ENCODE measurements at places on chromosomes 3 and 15.

DNA sequence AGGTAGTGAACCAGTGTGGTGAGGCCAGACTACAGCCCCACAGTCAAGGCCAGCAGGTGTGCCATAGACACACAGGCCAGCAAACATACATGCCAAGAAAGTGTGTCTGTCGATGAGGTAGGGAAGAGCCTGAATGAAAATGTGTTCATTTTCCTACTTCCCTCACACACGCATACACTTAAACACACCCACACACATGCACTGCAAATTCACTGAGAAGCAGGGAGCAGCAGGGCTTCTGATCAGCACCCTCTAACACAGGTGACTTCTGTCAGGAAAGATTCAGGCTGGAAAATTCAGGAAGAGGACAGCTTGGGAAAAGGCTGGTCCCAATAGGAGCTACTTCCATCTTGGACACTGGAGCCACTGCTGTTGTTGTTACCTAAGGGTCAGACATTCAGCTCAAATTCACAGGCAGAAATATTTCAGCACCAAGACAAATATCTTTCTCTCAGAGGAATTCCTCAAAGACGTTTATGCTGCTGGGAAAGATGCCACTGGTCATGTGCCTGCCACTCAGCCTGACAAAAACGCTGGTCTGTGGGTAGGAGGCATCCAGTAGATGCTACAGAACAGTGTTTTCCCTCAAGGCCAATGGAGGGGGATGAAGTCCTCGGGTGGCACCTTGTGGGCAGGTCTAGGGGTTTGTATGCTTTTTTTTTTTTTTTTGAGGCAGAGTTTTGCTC lies 40.9 kb upstream of the LARS2 start:
- DNase-seq = no peak

DNA sequence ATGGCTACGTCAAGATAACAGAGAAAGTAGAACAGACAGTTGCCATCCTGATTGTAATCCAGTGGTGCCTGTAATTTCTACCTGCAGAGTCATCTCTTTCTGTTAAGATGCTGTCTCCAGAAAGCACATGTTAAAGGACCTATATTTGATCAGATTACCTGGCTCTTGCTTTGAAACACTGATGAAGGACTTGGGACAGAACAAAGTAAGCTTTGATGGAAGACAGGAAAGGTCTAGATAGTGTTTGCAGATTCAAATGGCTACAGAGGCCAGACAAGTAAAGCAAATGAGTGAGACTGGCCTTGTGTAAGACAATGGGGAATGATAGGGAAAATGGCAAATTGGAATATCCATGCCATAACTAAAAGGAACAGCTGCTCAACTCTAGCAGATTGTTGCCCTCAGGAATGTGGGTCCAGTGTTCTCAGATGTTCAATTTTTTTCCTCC lies 1.8 kb upstream of the GSK3B start:
- DNase-seq = no peak

DNA sequence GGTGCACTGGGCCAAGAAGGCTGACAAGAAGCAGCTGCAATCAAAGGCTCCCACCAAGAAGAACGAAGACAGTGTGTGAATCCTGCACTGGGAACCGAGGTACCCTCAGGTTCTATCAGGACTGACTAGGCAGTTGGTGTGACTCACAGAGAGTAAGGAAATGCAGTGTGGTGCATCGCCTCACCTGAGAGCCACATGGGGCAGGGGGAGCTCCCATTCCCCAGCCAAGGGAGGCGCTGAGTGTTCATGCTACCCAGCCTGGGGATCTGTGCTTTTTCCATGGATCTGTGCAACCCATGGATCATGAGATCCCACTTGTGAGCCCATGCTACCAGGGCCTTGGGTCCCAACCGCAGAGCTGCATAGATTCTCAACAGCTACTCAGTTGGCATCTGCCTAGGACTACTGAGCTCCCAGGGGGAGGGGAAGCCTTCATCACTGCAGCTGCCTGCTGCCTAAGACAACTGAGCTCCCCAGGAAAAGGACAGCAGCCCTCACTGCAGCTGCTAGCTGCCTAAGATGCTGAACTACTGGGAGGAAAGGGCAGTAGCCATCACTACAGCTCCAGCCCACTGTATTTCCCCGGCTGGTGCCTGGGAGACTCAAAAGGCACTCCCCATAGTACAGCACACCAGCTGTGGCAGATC lies 6.9 kb upstream of the PLSCR2 start:
- no peak for DNase-seq

GRCh38 chr3:134610432-134611385 lies 40.1 kb downstream of the KY start:
- DNase-seq = no peak

DNA sequence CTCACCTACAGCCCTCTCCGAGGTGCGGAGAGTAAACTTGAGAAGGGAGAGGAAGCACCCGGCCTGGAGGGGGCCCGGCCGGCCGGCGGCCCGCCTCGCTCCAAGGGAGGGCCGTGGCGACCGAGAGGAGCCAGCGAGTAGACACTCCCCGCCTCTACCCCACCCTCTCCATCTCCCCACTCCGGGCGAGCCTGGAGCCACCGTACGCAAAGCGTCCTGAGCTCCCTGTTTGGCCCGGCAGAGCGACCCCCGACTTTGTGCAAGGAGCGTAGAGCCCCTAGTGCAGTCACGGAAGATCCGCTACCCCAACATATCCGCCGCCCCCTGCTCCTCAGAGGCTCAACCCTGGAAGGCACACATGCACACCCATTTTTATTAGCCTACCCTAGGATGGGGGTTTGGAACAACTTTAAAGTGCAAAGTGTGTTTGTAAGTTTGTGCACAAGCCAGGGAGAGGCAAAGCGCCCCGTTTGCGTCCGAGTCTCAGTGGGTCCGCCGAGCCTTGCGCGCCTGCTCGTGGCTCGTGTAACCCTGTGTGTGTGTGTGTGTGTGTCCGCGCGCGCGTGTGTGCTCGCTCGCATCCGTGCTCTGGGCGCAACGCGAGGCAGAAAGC lies 508 bp upstream of the SMAD6 start:
- DNase-seq = peak; percentile 56

DNA sequence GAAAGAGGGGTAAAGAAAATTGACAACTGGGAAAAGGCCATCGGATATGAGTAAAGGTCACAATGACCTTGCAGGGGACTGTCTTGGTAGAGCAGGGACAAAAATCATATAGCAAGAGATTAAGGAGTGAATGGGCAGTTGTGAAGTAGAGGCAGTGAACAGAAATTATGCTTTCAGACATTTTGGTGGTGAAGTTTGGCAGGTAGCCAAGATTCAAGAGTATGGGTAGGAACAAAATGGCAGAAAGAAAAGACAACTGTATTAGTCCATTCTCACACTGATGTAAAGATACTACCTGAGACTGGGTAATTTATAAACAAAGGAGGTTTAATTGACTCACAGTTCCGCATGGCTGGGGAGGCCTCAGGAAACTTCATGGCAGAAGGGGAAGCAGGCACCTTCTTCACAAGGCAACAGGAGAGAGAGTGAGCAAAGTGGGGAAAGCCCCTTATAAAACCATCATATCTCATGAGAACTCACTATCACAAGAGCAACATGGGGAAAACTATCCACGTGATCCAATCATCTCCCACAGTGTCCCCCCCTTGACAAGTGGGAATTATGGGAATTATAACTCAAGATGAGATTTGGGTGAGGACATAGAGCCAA lies 84.0 kb downstream of the CGNL1 start:
- no peak for DNase-seq

DNA sequence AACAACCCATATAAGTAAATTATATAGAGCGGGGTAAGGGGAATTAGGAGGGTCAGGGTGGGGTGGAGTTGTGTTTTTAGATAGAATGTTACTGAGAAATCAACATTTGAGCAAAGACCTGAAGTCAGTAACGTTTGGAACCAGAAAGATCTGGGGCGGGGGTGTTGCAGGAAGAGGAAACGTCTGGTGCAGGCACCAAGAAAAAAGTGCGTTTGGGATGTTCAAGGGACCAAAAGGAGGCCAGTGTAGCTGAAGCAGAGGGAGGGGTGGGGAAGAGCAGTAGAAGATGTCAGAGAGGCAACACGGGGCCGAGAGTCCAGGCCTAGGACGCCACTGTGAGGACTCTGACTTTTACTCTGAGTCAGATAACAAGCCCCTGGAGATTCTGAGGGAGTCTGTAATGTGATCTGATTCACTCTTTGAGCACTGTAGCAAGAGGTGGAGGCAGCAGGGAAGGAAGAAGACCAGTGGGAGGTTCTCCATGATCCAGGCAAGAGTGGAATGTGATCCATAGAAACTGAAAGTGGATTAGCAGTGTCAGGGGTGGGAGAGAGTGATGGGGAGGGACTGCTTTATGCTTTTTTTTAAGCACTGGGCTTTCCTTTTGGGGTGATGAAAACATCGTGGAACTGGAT lies 179.3 kb upstream of the CHRM5 start:
- no peak for DNase-seq

GRCh38 chr15:56805466-56806147 lies 72.3 kb upstream of the ZNF280D start:
- no peak for DNase-seq

DNA sequence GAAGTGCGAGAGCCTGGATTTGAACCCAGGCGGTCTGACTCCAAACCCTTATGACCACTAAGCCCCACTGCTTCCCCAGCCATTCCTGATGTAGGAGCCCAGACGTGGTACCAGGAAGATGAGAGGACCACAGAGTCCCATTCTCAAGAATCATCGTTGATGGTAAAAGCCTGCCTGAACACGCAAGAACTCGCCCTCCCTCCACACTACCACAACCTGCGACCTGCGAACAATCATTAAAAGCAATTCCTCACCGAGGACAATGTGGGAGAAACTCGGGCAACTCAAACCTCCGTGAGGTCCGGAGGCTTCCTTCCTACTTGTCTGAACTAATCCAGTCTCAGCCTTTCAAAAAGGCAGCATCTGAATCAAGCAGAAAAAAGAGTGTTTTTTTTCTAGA lies 10.3 kb downstream of the MAGI1 start:
- no peak for DNase-seq

- DNase-seq = peak; percentile 62
Measured at GRCh38 chr15:70528270-70528706, 235.1 kb downstream of the UACA start.

DNA sequence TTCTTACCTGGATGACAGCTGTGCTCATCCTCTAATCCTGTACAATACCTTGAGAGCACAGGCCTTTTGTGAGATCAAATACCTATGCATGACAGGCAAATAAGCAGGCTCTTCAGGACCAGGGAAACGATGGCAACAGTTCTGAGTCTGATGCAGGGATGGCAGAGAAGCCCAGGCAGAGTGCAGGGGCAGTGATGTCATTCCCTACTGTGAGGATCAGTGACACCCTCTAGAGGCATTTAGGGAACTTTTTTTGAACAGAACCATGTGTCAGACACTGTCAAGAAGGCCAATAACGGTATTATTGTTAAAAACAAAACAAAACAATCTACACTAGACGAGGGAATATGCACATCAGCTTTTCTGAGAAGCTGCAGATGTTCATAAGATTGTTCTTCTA lies 314.8 kb upstream of the CTDSPL start:
- DNase-seq = no peak

DNA sequence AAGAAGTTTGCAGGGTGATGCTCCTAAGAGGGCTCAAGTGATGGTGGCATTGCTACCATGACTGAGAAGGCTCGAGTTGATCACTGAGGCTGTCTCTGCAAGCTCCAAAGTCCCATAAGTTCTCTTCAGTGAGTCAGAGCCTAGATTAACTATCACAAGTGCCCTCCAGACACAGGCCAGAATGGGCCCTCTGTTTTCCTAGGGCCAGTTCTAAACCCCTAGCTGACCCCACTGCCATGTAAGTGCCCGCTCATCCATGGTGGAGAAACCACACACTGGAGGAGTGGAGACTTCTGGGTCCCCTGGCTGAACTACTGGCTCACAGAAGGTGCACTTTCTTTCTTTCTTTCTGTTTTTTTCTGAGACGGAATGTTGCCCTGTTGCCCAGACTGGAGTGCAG lies 87.6 kb upstream of the WNT5A start:
- no peak for DNase-seq

- no peak for DNase-seq
Measured at GRCh38 chr15:67080118-67080899, 14.9 kb downstream of the SMAD3 start.

DNA sequence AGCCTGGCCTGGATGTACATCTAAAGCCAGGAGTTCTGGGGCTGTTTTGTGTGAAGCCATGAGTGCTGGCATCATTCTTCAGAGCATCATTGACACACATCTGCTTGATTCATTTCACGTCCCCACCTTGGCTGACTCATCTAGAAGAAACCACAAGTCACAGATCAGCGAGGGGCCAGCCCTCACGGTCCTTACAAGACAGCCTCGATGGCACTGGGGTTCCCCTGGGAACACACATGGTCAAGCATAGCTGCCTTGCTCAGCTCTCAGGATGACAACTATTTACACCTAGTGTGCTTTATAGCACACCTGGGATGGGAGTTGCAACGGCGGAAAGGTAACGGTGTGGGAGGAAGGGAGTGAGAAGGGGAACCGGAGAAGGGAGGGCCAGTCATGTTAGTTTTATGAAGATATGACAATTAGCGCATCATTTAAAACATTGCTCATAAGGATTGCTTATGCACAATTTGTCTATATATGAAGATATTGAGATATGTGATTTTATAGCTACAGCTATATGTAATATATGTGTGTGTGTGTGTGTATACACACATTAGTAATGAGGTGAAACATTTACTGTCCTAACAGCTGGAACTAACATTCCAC lies 227.1 kb downstream of the RPLP1 start:
- peak; percentile 51 for DNase-seq

DNA sequence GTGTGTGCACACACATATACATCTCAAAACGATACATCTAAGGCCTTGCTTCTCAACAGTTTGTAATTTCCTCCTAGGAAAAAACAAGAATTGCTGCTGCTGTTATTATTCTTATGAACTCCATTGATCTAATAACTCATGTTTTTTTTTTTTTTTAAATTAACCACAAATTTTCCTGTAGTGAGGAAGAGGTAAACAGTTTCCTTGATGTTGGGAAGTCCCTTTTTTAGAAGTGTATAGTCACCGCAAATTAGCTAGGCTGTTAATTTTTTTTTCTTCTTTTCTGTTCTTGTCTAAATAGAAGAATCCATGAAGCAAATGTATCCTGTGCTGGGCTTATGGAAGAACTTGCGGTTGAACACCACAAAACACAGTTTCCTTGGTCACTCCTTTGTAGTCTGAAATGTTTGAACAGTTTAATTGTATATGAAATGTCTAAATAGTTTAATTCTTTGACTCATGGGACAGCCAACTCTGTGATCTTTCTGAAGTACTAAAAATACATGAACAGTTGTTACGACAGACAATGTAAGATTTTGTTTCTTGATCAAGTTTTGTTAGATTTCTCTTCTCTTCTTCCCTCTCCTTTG lies 64.5 kb downstream of the MITF start:
- no peak for DNase-seq

GRCh38 chr3:131806736-131807135 lies 228.1 kb downstream of the CPNE4 start:
- no peak for DNase-seq

GRCh38 chr3:5248822-5249221 lies 61.3 kb downstream of the EDEM1 start:
- no peak for DNase-seq

GRCh38 chr15:64651601-64652191 lies 123.7 kb downstream of the RBPMS2 start:
- peak; percentile 63 for DNase-seq
